ENCODE measurements at places on chromosomes 4 and X. TPM values are rescaled to one million over a fixed set of nuclear protein-coding genes. Genes with fewer than 3 reads are reported as not detected.

Gene SEPTIN6
- total RNA-seq, result 6.7 TPM

Gene IQSEC2
- total RNA-seq, result 30.3 TPM

Gene MRFAP1L1
- 34.3 TPM for total RNA-seq

Gene EDA
- 4.0 TPM for total RNA-seq

Gene LRPAP1
- 82.5 TPM for total RNA-seq

Gene TMEM144
- 13.0 TPM for total RNA-seq

Gene ACSL4
- total RNA-seq, result 18.9 TPM

Gene WNK3
- 0.52 TPM for total RNA-seq

DNA sequence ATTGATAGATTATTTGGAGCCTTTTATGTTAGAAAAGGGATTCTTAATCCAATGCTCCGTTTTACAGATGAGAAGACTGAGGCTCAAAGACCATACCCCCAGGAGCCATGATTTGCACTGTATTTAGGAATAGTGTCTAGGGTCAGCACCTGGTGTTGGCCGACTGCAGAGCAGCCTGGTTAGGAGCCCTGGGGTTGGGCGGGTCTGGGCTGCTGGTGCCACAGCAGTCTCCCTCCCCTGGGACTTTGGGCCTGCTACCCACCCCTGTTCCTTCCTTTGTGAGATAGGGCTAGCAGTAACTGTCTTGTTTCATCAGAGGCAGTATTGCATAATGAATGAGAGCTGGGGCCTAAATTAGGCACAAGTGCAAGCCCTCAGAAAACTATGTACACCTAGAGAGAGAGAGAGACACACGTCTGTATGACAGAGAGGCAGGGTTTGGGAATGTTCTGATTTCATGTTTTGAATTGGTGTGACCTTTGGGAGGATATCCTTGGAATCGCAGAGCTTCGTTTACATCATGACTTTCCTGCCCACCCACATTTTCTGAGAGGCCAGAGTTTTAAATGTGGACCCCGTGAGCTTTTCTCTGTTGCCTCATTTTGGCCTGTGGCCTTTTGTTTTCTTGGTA, 111.7 kb downstream of the PTTG2 start:
- H3K4me3 ChIP-seq, result no peak overlapping the region
- H3K4me1 ChIP-seq, result peaks cover 44% of the 10 kb centered on the region
- peak overlapping the region; percentile 1 for H3K27ac ChIP-seq
- no peaks in the 10 kb centered on the region for H3K27me3 ChIP-seq

DNA sequence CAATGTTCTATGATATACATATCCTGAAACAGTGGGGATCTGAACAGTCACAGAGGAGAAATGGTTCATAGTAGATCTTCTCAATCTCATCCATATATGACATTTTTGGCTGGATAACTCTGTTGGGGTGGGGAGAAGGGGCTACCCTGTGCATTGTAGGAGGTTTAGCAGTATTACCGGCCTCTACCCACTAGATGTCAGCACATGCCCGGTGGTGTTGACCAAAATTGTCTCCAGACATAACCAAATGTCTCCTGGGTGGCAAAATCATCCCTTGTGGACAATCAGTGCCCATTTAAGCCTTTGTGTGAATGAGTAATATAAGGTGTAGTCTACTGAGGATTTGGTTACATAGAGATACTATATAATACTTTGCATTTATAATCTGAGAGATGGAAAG, 89.9 kb downstream of the PLS3 start:
- no peak overlapping the region for H3K4me3 ChIP-seq
- no peaks in the 10 kb centered on the region for H3K27me3 ChIP-seq
- H3K36me3 ChIP-seq, result no peaks in the 10 kb centered on the region
- no peak overlapping the region for H3K27ac ChIP-seq
- no peaks in the 10 kb centered on the region for H3K4me1 ChIP-seq

- no peaks in the 10 kb centered on the region for H3K36me3 ChIP-seq
- H3K27ac ChIP-seq, result no peak overlapping the region
- no peak for DNase-seq
- no peak overlapping the region for H3K4me3 ChIP-seq
Observed at GRCh38 chrX:139052461-139052860, 340.9 kb upstream of the FGF13 start.

- no peak overlapping the region for H3K27ac ChIP-seq
- H3K27me3 ChIP-seq, result no peaks in the 10 kb centered on the region
- H3K4me1 ChIP-seq, result peaks cover 48% of the 10 kb centered on the region
- H3K4me3 ChIP-seq, result no peak overlapping the region
Observed at GRCh38 chr4:184817494-184818215, 8.1 kb downstream of the ACSL1 start.

- DNase-seq, result no peak
- no peaks in the 10 kb centered on the region for H3K36me3 ChIP-seq
- no peaks in the 10 kb centered on the region for H3K27me3 ChIP-seq
- H3K4me3 ChIP-seq, result no peak overlapping the region
- H3K27ac ChIP-seq, result no peak overlapping the region
- peaks cover 14% of the 10 kb centered on the region for H3K4me1 ChIP-seq
Observed at GRCh38 chr4:153292897-153293741, 51.4 kb upstream of the MND1 start.

DNA sequence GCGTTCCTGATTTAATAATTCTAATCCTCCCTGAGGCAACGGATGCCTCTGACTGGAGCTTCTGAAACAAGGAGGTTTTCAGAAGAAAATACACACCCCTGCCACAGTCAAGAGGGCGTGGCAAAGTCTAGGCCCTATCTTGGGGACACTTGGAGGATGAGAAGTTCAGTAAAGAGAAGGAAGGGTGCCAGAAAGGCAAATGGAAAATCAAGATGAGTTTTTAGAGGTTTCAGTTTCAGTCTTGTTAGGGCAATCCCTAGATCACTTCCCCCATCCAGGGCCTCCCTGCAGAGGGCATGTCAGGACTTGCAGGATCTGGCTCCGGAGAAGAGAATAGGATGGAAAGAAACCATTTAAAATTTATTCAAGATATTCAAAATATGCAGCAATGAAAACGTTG, 28.5 kb upstream of the FGF2 start:
- no peak overlapping the region for H3K4me3 ChIP-seq
- no peaks in the 10 kb centered on the region for H3K27me3 ChIP-seq
- no peaks in the 10 kb centered on the region for H3K36me3 ChIP-seq
- no peaks in the 10 kb centered on the region for H3K4me1 ChIP-seq
- no peak overlapping the region for H3K27ac ChIP-seq

- peak overlapping the region; percentile 89 for H3K27ac ChIP-seq
- peak overlapping the region; percentile 42 for H3K4me3 ChIP-seq
- DNase-seq, result peak; percentile 55
- peaks cover 32% of the 10 kb centered on the region for H3K4me1 ChIP-seq
- H3K36me3 ChIP-seq, result no peaks in the 10 kb centered on the region
Observed at GRCh38 chr4:47913861-47914219, 543 bp downstream of the NFXL1 start.

DNA sequence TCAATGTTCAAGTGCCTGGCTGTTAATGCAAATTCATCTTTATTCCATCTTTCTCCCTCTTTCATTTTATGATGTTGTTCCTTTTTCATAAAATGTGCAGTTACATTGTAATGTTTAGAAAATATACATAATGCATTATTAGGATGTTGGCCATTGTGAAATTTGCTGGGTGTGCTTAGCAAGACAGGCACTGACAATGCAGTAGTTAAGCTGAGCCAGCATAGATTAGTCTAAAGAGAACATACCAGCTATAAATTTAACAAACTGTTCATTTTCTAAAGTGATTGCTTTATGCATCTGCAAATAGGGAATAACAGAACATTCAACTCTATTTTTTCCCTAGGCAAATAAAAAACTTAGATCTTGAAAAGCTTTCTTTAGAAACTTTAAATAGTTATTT, 436.0 kb downstream of the IL1RAPL1 start:
- H3K4me1 ChIP-seq, result no peaks in the 10 kb centered on the region
- H3K36me3 ChIP-seq, result no peaks in the 10 kb centered on the region
- no peak for DNase-seq
- no peak overlapping the region for H3K4me3 ChIP-seq
- H3K27ac ChIP-seq, result no peak overlapping the region
- H3K27me3 ChIP-seq, result no peaks in the 10 kb centered on the region

GRCh38 chrX:153671589-153672530, 1.8 kb downstream of the PNCK start:
- H3K4me3 ChIP-seq, result no peak overlapping the region
- H3K4me1 ChIP-seq, result no peaks in the 10 kb centered on the region
- DNase-seq, result no peak
- H3K27me3 ChIP-seq, result no peaks in the 10 kb centered on the region

DNA sequence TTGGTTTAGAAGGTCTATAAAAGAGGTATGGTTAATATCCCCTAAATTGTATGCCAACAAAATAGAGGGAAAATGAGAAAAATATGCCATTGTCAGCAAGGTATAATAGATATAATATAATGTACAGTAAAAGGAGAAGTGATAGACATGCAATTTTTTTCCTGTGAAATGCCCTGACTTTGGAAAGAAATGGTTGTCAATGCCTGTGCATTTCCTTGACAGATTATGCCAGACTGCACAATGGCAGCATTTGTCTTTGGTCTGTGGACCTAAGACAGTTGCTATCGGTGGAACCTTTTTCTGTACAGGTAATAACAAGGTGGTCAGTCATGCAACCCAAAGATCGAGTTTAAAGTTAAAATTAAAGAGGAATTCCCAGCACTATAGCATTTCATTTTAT, 301.7 kb downstream of the CFAP299 start:
- DNase-seq, result no peak
- no peaks in the 10 kb centered on the region for H3K36me3 ChIP-seq
- no peaks in the 10 kb centered on the region for H3K27me3 ChIP-seq
- H3K4me3 ChIP-seq, result no peak overlapping the region

DNA sequence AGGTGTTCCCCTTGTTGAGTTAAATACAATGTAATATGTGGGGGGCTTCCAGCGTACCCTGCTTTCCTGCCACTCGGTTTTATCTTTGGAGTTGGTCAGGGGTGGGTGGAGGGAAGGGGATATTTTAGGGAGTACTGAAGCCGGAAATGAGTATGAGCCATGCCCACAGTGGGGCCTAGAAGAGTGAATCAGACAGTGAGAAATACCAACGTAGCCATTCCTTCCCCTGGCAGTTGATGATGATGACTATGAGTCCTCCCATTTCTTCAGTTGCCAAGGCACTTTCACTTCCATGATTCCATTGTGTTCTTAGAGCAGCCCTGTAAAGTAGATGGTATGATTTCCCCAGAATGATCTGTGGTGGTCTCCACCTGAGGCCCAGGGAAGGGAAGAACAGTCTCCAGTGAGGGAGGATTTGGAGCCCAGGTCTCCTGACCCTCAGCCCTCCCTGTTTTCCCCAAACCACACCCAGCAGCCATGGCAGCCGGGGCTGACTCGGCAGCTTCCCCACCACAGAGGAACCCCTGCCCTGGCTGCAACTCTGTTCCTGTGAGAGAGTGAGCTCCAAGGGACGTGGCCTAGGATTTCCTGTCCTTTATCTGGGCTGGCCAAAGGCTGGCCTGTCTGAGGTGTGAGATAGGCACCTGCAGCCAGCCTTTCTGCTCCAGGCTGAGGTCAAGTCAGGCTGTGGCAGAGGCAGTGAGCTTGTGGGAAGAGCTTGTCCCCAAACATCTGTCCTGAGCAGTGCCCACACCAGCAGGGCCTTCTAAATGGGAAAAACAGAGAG, 52.7 kb downstream of the STARD8 start:
- no peaks in the 10 kb centered on the region for H3K27me3 ChIP-seq
- H3K36me3 ChIP-seq, result no peaks in the 10 kb centered on the region
- peaks cover 58% of the 10 kb centered on the region for H3K4me1 ChIP-seq
- H3K27ac ChIP-seq, result peak overlapping the region; percentile 57

GRCh38 chrX:147699061-147699460, 212.7 kb upstream of the FMR1 start:
- no peak overlapping the region for H3K27ac ChIP-seq
- no peak overlapping the region for H3K4me3 ChIP-seq
- H3K27me3 ChIP-seq, result no peaks in the 10 kb centered on the region

DNA sequence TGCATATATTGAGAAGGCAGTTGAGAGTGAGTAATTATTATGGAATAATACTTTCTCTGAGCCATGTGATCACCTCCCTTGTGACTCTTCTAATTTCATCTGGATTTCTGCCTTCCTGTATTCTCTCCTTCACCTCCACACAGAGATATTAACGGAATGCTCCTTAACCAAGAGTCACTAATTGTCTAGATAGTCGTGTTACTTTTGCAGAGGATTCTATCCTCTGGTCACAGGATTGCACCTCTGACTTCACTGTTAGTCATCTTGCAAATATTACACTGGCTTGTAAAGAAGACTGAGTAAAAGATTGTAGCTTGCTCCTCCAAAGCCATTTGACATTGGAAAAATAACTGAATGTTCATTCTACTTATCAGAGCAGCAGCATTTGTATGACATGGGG, 160.9 kb downstream of the SH2D1A start:
- DNase-seq, result no peak
- no peak overlapping the region for H3K27ac ChIP-seq
- no peak overlapping the region for H3K4me3 ChIP-seq
- H3K36me3 ChIP-seq, result no peaks in the 10 kb centered on the region
- H3K27me3 ChIP-seq, result no peaks in the 10 kb centered on the region

DNA sequence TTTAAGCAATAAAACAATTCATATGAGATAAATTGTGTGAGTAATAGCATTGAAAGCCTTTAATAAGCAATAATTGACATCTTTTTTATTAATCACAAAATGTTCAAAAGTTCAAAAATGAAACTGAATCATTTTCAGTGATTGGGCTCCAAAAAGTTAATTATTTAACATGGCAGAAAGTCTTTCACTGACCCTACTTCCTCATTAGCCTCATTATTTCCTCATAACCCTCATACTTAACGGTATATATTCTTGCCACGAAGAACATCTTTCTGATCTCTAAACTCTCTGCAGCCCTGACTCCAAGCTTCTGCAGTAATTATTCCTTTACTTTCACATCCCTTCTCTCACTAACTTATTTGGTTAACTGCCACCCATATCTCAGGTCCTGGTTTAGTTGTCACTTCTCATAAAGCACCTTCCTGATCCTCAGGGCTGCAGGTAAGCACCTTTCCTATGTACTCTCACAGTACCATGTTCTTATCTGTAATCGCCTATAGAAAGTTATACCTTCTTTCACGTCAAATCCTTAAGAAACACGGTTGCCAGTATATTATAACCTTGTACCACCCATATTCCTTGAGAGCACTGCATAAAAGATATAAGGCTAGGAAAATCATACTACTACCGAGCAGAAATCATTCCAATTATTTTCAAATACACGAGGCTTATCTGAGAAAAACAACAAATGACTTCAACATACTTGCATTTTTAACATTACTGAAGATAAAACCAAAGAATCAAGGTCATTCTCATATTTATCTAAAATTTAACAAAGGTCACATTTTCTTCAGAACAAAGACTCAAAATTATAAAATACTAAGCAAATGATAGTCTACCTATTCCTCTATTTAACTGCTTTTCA, 72.2 kb downstream of the PPP3CA start:
- no peak for DNase-seq
- H3K36me3 ChIP-seq, result no peaks in the 10 kb centered on the region
- H3K27ac ChIP-seq, result no peak overlapping the region
- H3K4me1 ChIP-seq, result peaks cover 33% of the 10 kb centered on the region
- H3K27me3 ChIP-seq, result no peaks in the 10 kb centered on the region
- H3K4me3 ChIP-seq, result no peak overlapping the region
